ENCODE measurements at places on chromosomes 11 and 22.

GRCh38 chr22:18060646-18061620, 16.9 kb upstream of the PEX26 start:
- DNase-seq = no peak

DNA sequence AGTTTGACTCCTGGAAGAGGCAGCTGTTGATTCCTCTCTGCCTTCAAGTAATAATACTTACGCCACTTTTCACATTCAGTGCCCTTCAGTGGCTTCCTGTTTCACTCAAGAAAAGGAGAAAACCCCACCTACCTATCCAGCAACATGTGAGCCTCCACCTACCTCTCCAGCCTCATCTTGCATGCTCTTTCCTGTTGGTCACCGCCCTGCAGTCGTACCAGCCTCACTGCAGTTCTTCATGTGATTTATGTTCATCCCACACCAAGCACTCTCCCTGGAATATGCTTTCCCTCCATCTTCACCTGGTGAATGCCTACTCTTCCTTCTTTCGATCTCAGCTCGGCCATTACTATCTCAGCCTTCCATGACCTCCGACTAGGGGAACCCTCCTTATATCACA, 21.8 kb upstream of the YWHAH start:
- no peak for DNase-seq

GRCh38 chr22:47209547-47210023, 447.1 kb downstream of the TBC1D22A start:
- no peak for DNase-seq

GRCh38 chr11:88535916-88536547, 198.5 kb upstream of the CTSC start:
- DNase-seq = no peak

DNA sequence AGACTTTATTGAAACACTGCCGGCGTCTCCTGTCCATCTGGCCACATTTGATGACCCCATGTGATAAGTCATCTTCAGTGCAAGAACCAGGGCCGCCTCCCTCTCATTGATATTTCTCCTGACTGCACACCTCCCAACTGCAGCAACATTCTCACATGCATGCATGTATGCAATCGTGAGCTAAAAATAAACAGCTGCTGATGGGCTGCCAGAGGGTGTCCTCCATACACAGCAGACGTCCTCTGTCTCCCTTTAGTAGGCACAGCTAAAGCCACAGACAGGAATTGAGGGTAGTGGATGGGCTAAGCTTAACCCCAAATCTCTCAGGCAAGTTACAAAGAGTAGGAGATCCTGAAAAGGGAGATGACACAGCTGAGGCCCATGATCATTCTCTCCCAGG, 106.7 kb upstream of the HSD17B12 start:
- DNase-seq = no peak

GRCh38 chr11:123188508-123189165, 6.4 kb downstream of the CLMP start:
- no peak for DNase-seq

DNA sequence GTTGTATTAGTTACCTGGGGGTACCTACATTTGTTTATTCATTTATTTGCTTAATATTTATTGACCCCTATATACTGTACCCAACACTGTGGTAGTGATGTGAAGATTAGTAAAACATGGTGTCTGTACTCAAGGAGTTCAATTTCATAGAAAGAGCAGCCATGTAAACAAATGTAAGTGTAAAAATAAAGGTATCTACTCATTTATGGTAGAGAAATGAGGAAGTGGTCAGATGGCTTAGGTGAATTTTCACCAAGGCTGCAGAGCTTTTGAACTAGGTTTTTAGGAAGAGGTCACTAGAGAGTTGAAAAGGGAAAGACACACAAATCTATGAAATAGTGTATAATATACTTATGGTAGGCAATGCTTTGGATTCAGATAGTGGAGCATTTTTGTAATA, 11.1 kb downstream of the CTR9 start:
- no peak for DNase-seq

- DNase-seq = no peak
Observed at GRCh38 chr11:92885600-92885999, 83.9 kb upstream of the MTNR1B start.

- no peak for DNase-seq
Observed at GRCh38 chr11:28684011-28684586, 575.9 kb downstream of the METTL15 start.

GRCh38 chr22:37197451-37198257, 9.6 kb upstream of the C1QTNF6 start:
- no peak for DNase-seq

DNA sequence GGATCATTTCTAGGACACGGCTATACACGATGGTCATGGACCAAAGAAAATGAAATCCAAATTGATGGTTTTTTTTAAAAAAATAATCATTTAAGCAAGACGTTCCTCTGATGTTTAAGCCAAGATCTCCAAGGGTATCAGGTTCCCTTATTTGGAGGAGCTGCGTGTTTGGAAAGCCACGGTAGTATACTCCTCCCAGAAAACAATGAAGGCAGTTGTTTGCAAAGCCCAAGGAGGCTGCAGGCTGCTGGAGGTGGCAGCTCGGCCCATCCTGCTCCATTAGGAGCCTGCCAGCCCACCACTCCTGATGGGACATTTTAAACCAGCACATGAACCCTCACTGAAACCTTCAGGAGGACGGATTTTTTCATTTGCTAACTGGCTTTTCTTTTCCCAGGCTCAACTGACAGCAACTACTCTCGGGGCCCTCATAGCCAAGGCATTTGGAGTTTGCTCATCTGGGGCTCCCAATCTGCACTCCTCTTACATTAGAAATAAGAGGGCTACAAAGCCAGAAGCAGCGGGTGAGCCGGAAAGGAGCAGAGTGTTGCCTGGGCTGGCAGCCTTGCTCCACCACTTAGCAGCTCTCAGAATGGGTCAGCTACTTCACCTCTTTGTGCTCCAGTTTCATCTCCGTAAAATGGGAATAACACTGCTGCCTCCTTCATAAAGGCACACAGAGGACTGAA, 58.4 kb downstream of the ABTB2 start:
- no peak for DNase-seq

DNA sequence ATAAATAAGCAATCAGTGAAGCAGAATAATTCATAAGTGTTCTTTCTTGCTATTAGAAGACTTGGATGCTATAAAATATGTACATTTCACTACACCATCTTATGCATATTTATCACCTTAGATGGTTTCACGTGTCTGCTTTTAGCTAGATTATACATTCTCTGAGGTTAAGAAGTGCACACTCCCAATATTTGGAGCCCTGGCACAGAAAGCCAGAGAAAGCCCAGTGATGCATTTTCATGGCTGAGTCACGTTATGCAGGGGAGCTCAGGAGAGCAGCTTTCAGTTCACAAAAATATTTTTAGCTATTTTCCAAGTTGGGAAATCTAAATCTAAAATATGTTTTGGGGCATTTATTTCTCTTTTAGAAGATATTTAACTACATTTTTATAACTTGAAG, 5.1 kb upstream of the TP53AIP1 start:
- no peak for DNase-seq

DNA sequence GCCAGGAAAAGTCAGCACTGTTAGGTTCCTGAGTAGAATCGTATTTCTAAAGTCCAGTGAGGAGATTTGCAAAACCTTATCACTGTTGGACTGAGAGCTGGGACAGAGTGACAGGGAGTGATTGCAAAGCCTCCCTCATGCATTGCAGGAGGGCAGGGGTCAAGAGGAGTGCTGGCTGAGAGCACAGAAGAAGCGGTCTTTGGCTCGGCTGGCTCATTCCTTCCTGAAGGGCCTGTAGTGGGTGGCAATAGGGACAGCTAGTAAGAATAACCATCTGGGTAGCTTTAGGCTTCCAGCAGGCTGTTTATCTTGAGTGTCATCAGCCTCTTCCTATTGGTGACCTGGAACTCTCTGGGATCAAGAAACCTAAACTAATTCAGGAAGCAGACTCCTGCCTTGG, 53.4 kb downstream of the CD44 start:
- no peak for DNase-seq

- no peak for DNase-seq
Observed at GRCh38 chr11:2511421-2512369, 66.9 kb downstream of the KCNQ1 start.

GRCh38 chr22:45975164-45976161, 1.5 kb downstream of the WNT7B start:
- DNase-seq = no peak

GRCh38 chr22:19527861-19528417, 3.7 kb upstream of the CLDN5 start:
- DNase-seq = no peak

DNA sequence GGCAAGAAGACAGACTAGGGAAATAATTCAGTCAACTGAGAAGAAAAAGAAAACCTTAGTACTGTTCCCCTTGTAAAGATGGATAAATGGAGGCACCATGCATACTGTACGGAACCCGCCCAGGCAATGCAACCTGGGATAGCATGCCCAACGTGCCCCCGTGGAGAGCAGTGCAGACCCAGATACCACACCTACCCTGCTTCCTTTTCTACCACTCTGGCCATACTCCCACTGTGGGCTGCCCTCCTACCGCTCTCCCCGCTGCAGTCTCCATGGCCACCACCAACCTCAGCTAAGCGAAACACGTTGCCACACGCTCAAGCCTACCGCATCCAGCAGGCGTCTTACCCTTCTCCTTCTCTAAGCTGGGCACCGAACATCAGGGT, 117.4 kb upstream of the SERPIND1 start:
- no peak for DNase-seq

DNA sequence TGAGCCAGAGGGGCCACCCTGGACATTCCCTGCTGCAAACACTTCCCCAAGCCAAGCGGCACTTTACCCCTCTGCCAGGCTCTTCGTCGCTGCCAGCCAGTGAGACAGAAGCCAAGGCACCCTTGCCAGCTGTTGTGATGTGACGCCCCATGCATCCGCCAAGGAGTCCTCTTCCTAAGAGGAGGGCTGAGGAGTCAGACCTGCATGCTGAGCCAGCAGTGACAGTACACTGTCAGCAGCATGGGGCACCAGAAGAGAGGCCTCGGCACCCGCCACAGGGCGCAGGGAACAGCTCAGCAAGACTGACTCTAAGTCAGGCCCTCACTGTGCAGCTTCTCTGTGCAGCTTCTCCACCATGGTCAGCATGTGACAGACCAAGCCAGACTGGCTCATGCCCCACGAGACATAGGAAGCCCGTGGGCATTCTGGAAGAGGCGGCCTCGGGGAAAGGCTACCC, 26.4 kb downstream of the VPS37C start:
- no peak for DNase-seq

DNA sequence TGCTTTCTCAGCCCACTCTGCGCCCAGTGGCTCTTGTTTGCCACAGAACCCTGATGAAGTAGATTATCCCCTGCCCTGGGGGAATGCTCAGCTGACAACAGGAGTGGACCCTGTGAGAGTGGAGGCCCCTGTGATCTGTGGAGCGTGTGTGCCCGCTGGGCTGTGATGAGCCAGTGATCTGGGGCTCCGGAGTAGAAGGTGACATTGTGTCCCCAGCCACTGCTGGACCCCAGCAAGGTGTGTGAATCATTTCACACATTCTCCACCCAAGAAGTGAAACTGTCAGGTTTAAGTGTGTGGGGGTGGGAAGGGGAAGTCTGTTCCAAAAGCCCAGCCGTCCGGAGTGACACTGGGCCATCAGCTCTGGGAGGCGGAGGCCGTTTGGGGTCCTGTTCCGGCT, 33.1 kb upstream of the GRAMD4 start:
- peak; percentile 44 for DNase-seq

DNA sequence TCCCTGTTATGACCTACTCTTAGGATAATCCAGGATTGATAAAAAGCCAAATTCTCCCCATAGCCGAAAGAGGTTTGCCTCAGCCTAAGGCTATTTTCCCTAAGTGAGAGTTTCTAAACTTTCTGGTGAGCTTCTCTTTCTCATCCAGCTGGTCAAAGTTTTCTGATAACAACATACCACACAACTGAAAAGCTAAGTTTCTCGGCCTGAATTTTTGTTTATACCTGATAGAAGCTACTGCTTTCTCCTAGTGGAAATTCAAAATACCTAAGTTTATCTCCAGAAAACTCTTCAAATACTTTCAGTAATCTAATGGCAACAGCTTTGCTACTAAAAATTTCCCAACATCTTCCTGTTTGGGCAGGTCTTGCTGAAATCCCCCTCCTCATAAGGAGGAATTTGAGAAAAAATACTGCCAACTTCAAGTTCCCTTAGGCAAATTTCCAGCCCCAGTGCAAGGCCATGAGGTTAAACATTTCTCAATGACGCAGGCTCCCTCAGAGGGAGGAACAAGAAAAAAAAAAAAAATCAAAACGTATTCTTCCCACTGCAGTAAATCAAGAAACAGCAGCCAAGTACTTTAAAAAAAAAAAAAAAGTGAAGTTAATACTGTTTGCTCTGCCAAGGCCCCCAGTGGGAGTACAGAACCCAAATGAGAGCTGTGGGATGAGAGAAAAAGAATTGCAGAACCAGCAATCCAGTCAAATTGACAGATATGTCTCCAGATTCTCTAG, 127.0 kb downstream of the MRTFA start:
- no peak for DNase-seq

GRCh38 chr11:130467116-130467900, 18.9 kb downstream of the ADAMTS15 start:
- no peak for DNase-seq

GRCh38 chr22:46963672-46964545, 201.5 kb downstream of the TBC1D22A start:
- DNase-seq = no peak

DNA sequence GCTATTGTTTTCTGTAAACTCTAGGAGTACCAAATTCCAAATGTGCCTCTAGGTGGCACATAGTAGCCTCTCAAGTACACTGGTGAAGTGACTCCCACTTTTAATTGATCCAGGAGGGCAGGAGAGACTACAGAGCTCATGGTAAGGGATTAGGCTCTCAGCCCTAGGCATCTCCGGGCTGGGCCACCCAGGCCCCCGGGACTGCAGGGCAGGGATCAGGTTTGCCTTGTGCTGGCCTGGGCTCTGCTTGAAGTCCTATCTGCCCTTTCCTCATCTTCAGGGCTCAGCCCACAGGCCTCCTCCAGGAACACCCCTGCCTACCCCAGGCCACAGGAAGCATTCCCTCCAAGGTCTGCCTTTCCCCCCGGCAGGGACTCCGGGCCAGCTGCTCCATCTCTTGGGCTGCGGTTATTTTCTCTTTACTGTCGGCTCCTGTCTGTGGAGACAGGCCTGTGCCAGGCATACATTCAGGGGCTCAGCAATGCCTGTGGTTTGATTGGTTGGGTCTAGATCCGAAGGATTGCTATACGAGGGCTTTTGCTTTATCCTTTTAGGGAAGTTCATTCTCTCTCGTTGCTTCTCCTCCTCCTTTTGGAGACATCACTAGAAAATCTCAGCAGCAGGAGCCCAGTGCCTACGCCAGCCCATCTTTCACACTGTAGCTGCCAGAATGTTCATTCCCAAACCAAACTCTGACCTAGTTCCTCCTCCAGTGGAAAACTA, 32.8 kb downstream of the PARVA start:
- DNase-seq = no peak
